ENCODE measurements at places on chromosomes 1 and 21.

DNA sequence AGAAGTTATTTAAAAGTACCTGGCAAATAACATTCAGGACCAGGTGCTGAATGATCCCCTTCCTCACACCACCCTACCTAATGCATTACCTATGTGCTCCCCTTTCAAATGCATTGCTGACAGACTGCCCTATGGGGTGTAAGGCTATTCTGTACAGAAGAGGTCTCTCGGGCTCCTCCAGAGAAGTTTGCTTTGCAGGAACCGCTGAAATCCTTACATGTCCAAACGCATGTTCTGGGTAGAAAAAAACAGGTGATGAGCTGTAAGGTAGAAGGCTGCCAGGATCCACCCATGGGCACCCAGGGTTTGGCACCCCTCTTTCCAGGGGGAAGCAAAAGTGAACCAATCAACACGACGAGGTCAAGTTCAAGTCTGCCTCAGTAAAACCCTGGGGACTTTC is 58.3 kb upstream of the TARBP1 start:
- DNase-seq, result no peak

DNA sequence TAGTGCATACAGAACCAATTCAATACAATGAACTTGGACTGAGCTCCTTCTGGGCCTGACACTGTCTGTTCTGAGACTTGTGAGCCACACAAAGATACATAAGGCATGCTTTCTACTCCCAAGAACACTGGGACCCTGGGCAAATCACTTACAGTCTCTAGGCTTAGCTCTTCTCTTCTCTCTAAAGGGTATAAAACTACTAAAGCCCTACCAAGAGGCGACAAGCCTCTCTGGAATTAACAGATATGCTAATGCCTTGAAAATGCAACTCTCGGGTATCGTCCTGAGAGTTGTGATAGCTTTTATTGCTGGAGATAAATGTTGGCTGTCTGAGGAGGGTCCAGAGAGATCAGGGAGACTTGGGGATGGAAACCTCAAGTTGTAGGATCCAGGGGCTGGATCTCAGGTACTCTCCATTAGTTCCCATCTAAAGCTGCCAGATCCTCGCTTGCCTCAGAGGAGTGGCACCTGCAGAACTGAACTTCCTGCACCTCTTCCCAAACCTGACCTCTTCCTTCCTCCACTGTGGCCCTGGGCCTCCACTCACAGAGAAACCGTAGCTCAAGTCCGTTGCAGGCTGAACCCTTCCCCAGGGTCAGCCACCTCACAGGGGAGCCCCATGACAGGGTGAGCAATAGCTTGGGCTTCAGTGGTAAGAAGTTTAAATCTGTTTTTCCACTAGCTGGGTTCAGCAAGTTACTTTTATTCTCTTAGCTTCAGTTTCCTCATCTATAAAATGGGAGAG is 11.5 kb upstream of the CFAP45 start:
- DNase-seq, result no peak

GRCh38 chr21:43767984-43768867 is 7.9 kb downstream of the CSTB start:
- no peak for DNase-seq

DNA sequence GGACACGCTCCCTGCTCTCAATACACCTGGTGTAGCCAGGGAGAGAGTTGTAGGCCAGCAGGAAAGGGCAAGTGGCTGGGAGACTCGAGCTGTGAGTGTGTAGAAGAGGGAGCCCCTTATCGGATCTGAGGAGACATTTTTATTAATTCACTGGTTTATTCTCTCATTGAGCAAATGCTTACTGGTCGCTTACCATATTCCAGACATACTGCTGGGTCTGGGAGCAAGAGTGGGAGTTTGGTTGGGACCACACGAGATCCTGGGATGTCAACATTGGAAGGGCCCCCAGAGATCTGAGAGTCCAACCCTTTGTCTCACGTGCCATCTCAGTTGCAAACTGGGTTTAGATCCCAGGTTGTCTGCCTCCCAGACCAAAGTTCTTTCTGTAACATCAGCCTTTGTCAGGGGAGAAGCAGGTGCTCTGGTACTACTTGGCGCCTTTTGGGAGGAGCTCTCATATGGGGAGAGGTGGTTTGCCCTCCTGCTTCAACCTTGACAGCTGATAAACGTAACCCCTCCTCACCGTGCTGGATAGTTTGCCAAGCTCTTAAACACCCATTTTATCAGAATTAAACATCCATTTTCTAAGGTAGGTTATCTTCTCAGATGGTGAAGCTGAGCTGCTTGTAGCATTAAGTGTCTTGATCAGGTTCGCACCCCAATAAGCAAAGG is 742 bp downstream of the TMEM222 start:
- no peak for DNase-seq

GRCh38 chr1:220572416-220572815 is 44.5 kb downstream of the MARK1 start:
- DNase-seq, result no peak

- DNase-seq, result no peak
Measured at GRCh38 chr1:91603409-91603808, 102.8 kb downstream of the CDC7 start.

DNA sequence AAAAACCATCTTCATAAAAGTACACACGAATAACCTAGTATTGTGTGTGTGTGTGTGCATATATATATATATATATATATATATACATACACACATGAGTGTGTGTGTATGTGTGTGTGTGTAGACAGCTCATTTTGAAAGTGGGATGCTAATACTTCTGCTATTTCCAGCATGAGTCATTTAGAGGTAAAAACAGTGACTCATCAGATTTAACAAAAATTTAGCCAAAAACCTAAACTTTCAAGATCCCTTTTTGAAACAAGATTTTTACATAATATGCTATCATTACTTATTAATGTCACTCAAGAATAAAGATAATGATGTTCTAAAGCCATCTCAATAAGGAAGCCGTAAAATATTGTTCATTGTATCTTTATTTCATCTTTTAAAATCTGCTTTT is 35.6 kb upstream of the ADGRL4 start:
- DNase-seq, result no peak
